Stimulated activated CD8-positive, alpha-beta memory T cell treated with anti-CD3 and anti-CD28 coated beads, Interleukin-15, amount 100 ng/mL, for 1 hour (primary cell): ENCODE measurements at places on chromosomes 16 and 17.

DNA sequence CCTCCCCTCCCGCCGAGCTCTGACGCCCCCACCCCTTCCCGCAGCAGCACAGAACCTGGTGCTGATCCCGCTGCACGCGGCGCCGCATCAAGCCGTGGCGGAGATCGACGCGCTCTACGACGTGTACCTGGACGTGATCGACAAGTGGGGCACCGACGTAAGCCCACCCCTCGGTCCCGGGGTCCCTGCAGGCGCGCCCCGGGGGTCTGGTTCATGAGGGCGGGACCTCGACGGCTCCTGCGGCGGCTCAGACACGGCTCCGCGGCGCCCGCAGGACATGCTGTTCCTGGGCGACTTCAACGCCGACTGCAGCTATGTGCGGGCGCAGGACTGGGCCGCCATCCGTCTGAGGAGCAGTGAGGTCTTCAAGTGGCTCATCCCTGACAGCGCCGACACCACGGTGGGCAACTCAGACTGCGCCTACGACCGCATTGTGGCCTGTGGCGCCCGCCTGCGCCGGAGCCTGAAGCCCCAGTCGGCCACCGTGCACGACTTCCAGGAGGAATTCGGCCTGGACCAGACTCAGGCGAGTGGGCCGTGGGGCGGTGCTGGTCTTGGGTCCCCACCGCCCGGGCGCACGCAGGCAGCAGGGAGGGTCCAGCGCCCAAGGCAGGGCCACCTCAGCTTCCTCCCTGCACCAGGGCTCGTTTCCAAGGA lies 1.4 kb downstream of the DNASE1L2 start:
- no peak for DNase-seq

GRCh38 chr17:66494023-66494803 lies 191.8 kb downstream of the PRKCA start:
- no peak for DNase-seq

- DNase-seq = no peak
Observed at GRCh38 chr17:79934653-79934970, 95.4 kb upstream of the CBX4 start.

GRCh38 chr16:62068747-62069146 lies 32.5 kb upstream of the CDH8 start:
- no peak for DNase-seq

- DNase-seq = no peak
Observed at GRCh38 chr17:31581491-31581890, 190.0 kb downstream of the RAB11FIP4 start.

GRCh38 chr17:17691468-17692263 lies 10.4 kb downstream of the RAI1 start:
- no peak for DNase-seq
